ENCODE measurements at places on chromosomes 2 and 18. TPM values are rescaled to one million over a fixed set of nuclear protein-coding genes. Genes with fewer than 3 reads are reported as not detected.

GRCh38 chr2:24908461-24908901 is 11.6 kb downstream of the ADCY3 start:
- DNase-seq, result no peak

- no peak for DNase-seq
These were observed 439.3 kb downstream of the CBLN2 start for GRCh38 chr18:72104851-72105250.

DNA sequence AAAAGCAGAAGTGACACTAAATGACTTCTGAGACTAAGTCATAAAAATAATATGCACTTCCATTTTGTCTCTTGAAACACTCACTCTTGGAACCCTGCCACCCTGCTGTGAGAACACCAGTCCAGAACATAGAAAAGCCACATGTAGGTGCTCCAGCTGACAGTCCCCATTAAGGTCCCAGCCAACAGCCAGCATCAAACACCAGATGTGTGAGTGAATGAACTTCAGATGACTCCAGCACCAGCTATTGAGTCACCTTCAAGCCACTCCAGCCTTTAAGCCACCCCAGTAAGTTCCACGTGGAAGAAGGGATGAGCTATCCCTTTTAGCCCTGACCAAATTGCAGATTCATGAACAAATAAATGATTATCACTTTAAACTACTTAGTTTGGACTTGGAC is 31.5 kb upstream of the LGALSL start:
- no peak for DNase-seq

DQX1 gene
- total RNA-seq, result 0.45 TPM

UGT1A8 gene
- total RNA-seq, result not detected
